PC-3 (cell line): ENCODE measurements at places on chromosomes 12 and 14. TPM values are rescaled to one million over a fixed set of nuclear protein-coding genes. Genes with fewer than 3 reads are reported as not detected.
A peak's percentile ranks its signal among the peaks of the same experiment; 100 is the strongest.

GALNT16 gene
- 0.17 and 0.33 TPM in 2 replicates for total RNA-seq

HOXC9 gene
- 1.5 and 1.8 TPM in 2 replicates for total RNA-seq

SDS gene
- total RNA-seq: not detected in 2 replicates

FAM181A gene
- not detected in 2 replicates for total RNA-seq

DNA sequence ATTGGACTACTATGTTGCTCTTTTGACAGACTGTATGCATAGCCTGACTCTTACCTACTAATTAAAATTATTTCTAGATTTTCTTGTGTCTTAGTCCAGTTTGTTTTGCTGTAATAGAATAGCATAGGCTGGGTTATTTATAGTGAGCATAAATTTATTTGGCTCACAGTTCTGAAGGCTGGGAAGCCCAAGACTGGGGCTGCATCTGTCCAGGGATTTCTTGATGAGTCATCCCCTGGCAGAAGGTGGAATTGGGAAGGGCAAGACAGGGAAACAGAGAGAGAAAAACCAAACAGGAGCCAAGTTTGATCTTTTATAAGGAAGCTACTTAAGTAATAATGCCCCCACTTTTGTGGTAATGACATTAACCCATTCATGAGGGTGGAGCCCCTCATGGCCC lies 759.2 kb upstream of the LRFN5 start:
- H3K36me3 ChIP-seq: no peaks in the 10 kb centered on the region
- H3K27me3 ChIP-seq: no peaks in the 10 kb centered on the region
- no peak overlapping the region for H3K27ac ChIP-seq
- peak; percentile 25 for DNase-seq
- H3K4me3 ChIP-seq: no peak overlapping the region

DNA sequence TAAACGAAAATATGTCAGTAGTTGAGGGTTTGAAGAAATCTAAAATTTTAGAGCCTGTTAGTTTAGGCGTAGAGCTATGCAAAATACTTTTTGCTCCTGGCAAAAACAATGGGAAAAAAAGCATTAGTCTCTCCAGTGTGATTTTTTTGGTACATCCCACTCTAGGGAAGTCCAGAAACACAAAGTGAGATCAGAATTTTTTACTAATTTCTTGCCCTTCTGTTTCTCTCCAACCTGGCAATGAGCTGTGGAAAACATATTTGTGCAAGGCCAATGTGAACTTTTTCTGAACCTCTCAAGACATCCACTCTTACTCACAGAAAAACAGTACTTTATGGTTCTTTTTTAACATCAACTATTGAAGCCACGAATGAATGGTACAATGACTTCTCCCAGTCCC lies 56.9 kb upstream of the DCN start:
- no peaks in the 10 kb centered on the region for H3K4me1 ChIP-seq
- H3K4me3 ChIP-seq: no peak overlapping the region
- DNase-seq: no peak

DNA sequence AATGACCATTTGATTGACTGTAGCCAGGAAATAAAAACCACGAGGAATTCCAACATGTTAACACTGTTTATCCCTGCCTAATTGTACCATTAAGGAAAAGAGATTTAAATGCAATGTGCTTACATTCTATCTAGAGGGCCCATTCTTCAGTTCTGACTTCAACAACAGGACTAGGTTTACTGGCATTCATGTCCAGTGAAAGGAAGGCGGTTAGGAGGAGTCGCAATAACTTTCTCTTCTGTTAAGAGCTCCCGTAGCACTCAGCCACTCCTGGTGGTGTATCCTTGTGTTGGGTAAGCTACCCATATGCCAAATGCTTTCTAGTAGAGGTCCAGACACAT lies 154.7 kb downstream of the STXBP6 start:
- no peaks in the 10 kb centered on the region for H3K4me1 ChIP-seq
- no peak for DNase-seq
- no peaks in the 10 kb centered on the region for H3K36me3 ChIP-seq
- no peaks in the 10 kb centered on the region for H3K27me3 ChIP-seq
- H3K4me3 ChIP-seq: no peak overlapping the region

GRCh38 chr14:25953532-25954139 lies 644.2 kb downstream of the NOVA1 start:
- no peak overlapping the region for H3K27ac ChIP-seq
- H3K4me3 ChIP-seq: no peak overlapping the region
- no peaks in the 10 kb centered on the region for H3K4me1 ChIP-seq
- no peaks in the 10 kb centered on the region for H3K36me3 ChIP-seq
- peak; percentile 40 for DNase-seq

DNA sequence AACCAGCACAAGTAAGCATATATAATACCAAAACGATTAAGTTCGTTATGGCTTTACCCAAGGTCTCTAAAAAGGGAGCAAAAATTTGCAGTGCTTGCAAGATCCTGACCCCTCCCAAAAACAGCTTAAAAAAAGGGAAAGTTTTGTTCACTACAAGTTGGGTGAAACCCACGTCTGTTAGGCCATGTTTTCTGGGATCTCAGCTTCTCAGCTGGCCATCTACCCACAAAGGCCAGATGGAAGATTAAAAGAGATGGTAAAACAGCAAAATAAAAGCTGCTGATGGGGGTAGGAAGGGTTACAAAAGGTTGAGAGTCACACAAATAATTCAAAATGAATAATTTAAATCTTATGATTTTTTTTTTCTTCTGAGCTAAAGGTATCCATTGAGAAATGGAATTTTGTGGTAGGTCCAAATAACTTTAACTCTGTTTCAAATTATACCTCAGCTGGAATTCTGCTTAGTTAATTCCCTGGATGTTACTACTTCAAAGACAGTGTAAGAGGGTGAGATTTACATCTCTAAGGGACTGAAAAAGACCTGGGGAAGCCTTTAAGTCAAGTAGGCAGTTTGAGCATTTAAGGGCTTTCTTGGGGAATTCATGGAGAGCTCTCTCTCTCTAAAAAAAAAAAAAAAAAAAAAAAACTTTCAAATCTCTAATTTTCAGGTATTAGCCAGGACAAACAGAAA lies 185.6 kb upstream of the NAV3 start:
- no peaks in the 10 kb centered on the region for H3K4me1 ChIP-seq
- no peak overlapping the region for H3K4me3 ChIP-seq
- no peak overlapping the region for H3K27ac ChIP-seq
- DNase-seq: no peak
- no peaks in the 10 kb centered on the region for H3K36me3 ChIP-seq
